Stimulated activated CD4-positive, alpha-beta T cell treated with anti-CD3 and anti-CD28 coated beads, Interleukin-2, amount 100 ng/mL, for 4 hours (primary cell): ENCODE measurements at places on chromosomes 6 and 20.

DNA sequence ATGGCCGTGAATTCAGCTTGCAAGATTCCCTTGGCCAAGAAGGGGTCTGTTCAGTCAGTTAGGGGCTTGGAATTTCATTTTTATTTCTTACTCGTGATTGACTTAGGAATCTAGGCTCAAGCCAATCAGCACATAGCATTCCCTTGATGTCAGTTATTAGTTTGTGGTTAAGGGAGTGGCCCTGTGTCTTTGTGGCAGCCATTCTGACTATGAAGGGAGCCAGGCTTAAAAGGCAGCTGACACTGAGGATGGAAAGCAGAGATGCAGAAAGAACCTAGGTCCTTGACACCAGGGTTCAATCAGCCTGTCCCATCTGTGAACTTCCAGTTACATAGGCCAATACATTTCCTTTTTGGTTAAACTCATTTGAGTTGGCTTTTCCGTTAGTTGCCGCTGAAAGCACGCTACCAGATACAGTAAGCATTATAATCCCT lies 48.1 kb downstream of the MCUR1 start:
- DNase-seq = no peak

DNA sequence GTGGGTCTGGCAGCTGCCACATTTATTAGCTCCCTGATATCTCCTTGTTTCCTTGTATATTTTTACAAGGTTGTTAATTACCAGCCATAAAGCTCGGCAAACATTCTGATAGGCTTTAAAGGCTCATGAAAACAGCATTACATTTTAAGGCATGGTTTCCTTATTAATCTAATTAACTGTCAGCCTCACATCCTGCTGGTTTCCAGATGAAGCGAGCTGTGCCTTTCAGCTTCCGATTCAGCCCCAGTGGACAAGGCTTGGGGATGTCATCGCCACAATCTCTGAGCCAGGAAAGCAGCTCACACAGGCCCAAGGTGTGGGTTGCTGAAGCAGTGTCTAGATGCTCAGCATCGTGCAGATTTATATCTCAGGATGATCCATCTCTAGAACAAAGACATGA lies 66.0 kb upstream of the RALY start:
- DNase-seq = no peak

- DNase-seq = no peak
Measured at GRCh38 chr6:39791311-39791710, 865 bp upstream of the DAAM2 start.

DNA sequence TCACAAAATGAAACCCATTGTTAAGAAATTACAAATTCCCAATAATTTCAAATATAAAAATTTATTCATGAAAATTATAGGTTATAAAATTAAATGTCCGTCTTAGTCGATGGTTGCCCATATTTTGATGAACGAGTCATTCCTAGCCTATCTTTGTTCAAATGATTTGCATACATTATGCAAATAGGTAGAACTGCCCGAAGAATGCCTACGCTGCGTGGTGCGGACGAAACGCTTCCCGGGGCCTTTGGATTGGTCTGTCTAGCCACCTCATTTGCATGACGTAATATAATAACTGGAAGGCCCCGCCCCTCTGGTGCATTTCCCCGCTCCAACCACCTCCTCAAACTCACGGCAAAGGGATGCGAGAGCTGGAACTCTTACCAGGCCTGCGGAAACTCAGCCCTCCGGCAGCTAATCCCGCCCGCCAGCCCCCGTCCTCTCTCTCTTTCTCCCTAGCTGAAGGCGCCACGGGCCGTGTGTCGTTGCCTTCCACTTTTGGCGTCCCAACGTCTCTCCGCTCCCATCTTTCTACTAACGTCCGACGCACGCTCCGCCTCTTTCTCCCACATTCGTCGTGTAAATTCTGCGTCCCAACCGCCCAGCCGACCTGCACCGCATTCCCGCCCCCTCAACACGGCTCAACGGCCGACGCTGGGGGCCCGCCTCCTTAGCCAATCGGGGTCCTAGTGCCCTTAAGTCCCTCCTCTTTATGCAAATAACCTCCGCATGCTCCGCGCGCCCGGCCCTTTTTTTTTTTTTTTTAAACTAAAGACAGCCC lies 520 bp upstream of the PRRC2A start:
- peak; percentile 95 for DNase-seq

DNA sequence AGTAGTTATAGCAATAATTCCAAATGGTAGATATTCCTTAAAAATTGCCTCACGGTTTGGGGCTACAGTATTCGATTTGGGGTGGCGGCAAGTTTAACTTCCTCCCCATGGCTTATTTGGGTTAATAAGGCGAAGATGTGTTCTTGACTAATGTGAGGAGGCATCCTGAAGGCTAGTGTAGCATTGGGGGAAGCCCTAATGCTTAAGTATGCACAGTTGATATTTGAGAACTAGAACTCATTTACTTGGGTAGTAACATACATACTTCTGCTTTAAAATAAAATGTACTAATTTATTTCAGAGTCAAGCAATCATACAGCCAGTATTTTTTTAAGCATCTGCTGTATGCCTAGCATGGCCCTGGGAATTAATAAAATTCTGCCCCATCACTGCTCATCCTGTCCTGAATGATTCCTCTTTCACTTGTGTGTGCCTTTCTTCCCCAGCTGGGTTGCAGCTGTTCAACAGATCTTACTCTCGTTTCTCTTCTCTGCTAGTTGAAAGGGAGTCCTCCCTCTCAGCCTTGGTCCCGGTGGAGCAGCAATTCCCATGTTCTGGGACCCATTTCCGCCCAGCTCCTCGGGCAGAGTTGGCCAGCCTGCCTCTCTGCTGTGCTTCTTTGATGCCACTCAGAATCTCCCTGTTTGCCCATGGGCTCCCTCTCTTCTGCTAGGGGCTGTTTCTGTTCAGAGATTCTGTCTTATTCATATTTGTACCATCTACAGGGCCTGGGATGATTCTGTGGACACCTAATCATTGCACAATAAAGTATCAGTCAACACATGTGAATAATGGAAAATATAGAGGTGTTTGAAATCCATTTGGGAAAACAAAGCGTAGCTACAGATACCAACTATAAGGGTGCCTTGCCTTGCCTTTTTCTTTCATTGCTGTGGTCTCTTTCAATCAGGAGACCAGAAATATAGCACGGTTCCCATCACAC lies 104.8 kb downstream of the ARID1B start:
- DNase-seq = no peak

DNA sequence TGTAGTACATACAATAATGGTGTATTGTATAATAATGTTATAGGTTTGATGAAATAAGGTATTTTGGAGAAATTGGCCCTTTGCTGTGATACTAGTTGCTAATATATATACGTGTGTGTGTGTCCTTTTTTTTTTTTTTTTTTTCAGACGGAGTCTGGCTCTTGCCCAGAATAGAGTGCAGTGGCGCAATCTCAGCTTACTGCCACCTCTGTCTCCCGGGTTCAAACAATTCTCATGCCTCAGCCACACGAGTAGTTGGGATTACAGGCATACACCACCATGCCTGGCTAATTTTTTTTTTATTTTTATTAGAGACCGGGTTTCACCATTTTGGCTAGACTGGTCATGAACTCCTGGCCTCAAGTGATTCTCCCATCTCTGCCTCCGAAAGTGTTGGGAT lies 23.3 kb downstream of the SENP6 start:
- DNase-seq = no peak

DNA sequence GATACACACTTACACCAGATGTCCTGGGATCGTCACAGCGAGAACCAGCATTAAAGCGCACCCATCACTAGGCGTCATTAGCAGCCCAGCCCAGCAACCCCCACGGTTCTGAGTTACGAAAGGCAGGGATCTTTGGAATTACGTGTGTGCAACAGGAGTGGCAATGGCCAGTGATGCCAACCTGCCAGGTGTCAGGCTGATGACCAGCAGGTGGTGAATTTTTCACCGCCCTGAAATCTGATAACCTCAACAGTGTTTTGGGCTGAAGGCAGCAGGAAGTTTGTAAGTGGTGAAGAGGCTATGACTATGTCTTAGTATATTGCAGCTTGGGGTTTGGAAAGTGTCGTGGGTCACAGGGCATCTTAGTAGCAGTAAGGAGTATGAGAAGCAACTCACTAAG lies 166.1 kb downstream of the TMEM242 start:
- no peak for DNase-seq
